ENCODE measurements at places on chromosomes 4 and X.

GRCh38 chr4:120070196-120070595, 3.5 kb upstream of the MAD2L1 start:
- DNase-seq, result no peak

GRCh38 chr4:167883266-167883665, 209.1 kb upstream of the ANXA10 start:
- peak; percentile 77 for DNase-seq

GRCh38 chr4:109072595-109072994, 229.9 kb downstream of the COL25A1 start:
- peak; percentile 97 for DNase-seq

- DNase-seq, result no peak
Observed at GRCh38 chrX:52830551-52830950, 19.5 kb downstream of the XAGE5 start.

- DNase-seq, result peak; percentile 41
Observed at GRCh38 chr4:91961504-91961903, 342.3 kb upstream of the GRID2 start.

DNA sequence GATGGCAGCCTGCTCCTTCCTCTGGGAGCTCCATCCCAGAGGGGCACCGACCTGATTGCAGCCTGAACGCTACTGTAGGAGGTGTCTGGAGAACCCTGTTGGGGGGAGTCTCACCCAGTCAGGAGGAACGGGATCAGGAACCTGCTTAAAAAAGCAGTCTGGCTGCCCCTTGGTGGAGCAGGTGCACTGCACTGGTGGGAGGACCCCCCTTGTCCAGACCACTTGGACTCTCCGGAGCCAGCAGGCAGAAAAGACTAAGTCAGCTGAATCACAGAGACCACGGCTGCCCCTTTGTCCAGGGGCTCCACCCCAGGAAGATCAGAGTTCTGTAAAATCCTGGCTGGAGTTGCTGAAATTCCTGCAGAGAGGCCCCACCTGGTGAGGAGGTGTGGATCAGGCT, 67.3 kb upstream of the MAGEB18 start:
- DNase-seq, result no peak

DNA sequence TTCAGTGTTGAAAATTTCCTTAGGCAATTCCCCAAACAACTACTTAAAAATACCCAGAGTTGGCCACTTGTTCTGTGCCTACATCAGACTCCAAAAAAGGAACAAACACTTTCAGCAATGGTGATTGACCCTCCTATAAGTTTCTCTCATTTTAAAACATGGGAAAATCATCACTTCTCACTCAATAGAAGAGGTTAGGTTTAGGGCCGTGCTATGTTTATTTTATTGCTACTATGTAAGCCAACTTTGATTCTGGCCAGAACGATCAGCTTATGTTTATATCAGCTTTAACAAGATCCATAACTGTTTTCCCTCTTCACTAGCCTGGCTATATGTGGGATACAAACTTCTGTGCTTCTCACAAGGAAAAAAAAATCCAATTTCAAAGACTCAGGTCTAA, 133.1 kb downstream of the MTNR1A start:
- DNase-seq, result no peak
